Iris pigment epithelial cell (primary cell): ENCODE measurements at places on chromosomes 13 and 19.

DNA sequence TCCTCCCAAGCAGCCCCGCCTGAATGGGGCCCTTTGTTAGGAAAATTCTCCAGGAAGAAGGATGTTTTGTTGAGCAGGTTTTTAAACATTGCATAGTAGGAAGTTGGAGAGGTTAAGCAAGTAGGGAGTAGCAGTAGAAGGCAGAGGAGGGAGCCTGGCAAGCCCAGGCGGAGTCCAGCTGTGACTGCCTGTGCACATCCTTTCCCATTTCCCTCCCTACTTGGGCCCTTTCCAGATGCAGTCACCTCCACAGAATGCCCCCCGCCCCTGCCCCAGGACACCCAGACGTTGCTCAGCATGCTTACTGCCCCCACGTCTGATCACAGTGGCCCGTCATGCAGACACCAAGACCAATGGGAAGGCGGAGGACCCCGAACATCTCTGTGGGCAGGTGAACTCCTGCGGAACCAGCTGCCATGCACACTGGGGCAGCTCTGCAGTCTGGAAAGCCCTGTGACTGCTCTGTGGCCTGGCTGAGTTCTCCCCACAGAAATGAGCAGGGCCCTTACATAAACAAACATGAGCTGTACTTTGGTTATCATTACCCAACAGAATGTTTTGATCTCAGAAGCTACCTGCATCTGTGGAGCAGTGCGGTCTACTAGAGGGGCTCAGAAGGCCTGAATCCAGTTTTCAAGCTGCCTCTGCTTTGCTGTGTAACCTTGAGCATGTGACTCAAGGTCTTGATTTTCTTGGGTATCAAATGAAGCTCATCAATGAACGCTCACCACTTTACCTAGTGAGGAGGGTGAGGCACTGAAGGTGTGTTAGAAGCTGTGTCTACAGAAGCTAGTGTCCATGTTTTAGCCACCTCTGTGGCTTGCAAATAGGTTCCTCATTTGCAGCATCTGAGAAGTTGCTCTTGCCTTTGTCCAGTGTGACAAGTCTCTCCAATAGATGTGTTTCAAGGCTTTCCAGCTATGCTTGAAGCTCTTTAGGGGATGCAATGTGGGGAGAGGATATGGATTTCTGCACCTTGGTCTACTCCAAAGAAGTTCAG is 84.2 kb downstream of the TNFRSF19 start:
- peak; percentile 73 for DNase-seq

- no peak for DNase-seq
These were observed 15.9 kb upstream of the GAS6 start for GRCh38 chr13:113879494-113880360.

GRCh38 chr19:45099467-45100191 is 6.7 kb downstream of the PPP1R37 start:
- DNase-seq: no peak

DNA sequence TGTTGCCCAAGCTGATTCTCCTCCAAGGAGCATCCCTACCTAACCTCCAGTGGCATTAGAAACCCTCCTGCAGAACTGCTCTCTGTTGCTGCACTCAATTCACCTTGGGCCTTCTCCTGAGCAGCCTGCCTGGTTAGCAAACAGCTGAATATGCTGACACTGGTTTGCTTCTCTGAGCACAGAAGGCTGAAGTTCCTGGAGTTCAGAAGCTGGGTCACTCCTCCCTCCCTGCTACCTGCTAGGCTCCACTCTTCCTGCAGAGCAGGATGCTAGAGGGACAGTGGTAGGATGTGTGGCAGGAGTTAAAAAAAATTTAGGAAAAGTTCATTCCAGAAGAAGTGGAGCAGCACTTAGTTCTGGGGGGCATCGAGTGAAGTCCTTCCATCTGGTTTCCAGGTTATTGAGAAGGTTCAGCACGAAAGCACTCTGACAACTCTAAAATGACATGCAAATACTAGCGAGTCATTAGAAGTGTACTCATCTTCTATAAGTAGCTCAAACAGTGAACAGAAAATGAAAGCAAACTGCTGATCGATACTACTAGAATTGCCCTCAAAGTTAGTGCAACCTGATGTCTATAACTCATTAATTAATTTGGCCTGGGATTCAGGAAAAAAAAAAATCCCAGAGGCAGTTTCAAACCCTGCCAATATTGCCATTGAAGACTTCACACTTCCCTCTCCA is 293.7 kb downstream of the POU4F1 start:
- DNase-seq: no peak

- DNase-seq: no peak
These were observed 2.3 kb downstream of the ZSCAN5A start for GRCh38 chr19:56312342-56312741.

DNA sequence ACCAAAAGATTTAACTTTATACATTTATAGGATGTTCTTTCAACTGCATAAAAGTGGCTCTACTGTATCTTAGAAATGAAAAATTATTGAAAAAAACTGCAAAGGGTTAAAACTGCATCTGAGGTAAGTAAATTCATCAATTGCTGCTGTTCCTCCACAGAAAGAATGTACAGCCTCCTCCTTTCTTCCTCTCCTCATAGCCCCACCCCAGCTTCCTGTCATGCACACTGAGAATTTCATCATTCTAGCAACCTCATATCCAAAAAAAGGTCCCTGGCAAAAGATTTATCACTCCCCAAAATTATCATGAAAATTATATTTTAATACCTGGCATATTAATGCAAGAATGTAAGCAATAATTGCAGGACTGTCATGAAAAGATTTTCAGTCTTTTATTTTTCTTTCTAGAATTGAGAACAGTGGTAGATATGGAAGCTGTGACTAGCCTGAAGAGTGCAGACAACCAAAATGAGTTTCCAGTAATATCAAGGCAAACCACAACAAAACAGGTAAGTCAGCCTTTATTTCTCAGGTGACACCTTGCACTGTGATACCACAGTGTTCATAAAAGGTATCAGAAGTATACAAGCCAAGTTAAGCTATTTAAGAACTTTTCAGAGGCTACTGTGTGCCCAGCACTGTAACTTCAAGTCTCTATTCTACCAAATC is 110.8 kb downstream of the SUCLA2 start:
- DNase-seq: no peak

DNA sequence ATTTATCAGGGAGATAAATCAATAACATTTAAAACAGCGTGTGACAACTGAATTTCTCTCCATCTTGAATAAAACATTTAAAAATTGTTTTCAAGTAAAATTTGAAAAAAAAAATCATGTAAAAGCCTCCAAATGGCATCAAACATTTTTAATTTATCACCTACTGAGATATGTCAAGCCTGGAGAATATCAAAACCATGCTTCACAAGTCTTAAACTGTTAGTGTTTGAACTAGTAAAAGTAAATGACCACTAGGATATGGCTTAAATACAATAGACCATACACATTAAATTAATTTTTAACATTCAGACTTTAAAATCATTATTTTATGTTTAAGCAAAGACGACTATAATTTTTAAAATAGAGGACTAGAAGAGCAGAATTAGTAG is 281.9 kb downstream of the DCLK1 start:
- DNase-seq: no peak

DNA sequence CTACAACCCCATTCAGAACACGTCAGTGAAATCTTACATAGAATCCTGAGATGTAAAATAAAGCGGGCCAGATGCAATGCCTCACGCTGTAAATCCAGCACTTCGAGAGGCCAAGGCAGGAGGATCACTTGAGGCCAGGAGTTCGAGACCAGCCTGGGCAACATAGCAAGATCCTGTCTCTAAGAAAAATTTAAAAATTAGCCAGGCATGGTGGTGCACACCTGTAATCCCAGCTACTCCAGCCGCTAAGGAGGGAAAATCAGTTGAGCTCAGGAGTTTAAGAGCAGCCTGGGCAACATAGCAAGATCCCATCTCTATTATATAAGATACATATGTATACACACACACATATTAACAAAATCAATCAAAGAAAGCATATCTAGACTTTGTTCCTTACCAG is 41.2 kb downstream of the PEX11G start:
- no peak for DNase-seq

GRCh38 chr13:105220881-105221280 is 1314.6 kb downstream of the EFNB2 start:
- DNase-seq: peak; percentile 54

GRCh38 chr13:35530581-35530980 is 54.1 kb upstream of the MAB21L1 start:
- no peak for DNase-seq

- peak; percentile 84 for DNase-seq
These were observed 146.6 kb downstream of the RGCC start for GRCh38 chr13:41603917-41604316.

DNA sequence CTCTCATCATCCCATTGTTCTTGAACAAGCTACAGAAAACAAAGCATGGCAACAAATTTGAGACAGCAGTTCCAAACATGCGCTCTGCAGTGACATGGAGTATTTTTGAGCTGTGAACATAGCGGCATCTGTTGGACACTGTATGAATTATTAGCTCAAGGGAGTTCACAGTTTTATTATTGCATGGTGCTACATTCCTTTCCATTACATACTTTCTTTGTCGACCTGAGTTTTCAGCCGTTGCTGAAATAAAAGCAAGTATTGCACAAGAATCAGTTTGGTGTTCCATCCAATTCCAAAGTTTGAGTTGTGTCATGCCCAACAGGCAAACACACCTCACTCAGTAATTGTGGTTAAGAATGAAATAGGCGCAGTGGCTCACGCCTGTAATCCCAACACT is 30.1 kb upstream of the METTL21C start:
- peak; percentile 70 for DNase-seq

GRCh38 chr13:94656766-94657165 is 55.1 kb downstream of the GPR180 start:
- DNase-seq: peak; percentile 97
